ENCODE measurements at places on chromosomes 16 and 17. TPM values are rescaled to one million over a fixed set of nuclear protein-coding genes. Genes with fewer than 3 reads are reported as not detected.

The NOD2 gene
- 4.5 TPM for total RNA-seq

- peak; percentile 33 for DNase-seq
These were observed 4.0 kb upstream of the CDK5R1 start for GRCh38 chr17:32482568-32483320.

- no peak for DNase-seq
These were observed 38.8 kb upstream of the HSBP1 start for GRCh38 chr16:83768986-83769385.

The KRTAP3-1 gene
- not detected for total RNA-seq

The MT4 gene
- total RNA-seq: not detected
